ENCODE measurements at places on chromosomes 5 and 9.

GRCh38 chr5:97297704-97298091 is 114.7 kb upstream of the RIOK2 start:
- no peak for DNase-seq

DNA sequence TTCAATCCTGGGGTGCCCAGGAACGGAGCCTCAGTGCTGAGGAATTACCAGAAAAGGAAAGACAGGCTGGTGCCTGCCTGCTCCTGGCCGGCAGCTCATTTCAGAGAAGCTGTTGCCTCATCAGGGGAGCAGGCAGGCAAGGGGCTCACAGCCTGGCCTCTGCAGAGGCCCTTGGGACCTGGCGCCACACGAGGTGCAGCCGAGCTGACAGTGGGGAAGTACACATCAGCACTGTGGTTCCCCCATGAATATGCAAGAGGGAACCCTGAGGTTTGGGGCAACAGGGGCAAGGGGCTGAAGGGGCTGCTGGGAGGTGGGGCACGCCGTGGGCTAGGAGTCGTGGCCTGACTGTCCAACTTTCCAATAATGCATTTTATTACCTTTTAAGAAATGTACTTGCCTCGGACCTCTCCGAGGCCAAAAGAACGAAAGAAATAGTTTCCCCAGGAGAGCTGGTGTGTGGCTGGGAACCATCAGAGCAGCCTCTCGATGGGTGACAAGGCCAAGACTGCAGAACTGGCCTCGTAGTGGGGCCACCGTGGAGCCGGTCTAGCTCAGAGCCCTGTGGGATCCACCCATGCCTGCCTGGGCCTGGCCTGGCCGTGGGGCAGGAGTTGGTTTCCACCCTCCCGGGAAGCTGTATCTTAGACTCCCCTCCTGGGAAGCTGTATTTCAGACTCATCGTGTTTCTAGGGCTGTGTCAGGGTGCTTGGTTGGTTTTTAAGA is 198.6 kb downstream of the PAX5 start:
- peak; percentile 57 for DNase-seq

- DNase-seq = peak; percentile 15
Observed at GRCh38 chr5:34804913-34805312, 34.1 kb upstream of the TTC23L start.

DNA sequence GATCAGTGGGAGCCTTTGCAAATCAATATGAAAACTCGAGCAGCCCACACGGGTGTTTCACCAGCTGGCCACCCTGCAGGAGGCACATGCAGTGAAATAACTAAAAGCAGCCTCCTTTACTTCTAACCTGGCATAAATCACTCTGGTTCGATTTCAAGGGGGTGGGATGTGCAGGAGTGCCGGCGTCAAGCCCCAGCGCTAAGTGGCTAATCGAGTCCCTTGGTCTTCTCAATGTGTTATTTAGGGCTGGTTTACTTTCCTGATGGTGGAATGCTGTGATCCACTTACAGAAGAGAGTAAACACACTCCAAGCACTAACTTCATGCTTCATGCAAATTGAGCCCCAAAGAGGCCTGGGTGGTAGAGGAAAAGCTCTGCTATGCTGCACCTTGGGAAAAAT is 109.4 kb downstream of the TMEM174 start:
- no peak for DNase-seq

DNA sequence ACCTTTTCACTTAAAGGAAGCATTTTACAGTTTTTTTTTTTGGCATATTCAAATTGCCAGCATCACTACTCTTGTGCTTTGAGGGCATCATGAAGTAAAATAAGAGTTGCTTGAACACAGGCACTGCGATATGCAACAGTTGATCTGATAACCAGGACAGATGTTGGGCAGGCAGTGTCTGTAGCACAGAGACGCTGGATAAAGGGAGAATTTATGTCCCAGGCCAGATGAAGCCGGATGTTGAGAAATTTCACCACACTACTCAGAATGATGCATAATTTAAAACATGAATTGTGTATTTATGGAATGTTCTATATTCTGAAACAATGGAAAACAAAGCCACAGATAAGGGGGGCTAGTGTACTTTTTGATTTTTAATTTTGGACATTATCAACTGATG is 71.4 kb downstream of the SLC12A2 start:
- DNase-seq = peak; percentile 14

GRCh38 chr9:4600368-4600767 is 61.7 kb upstream of the PLPP6 start:
- no peak for DNase-seq

DNA sequence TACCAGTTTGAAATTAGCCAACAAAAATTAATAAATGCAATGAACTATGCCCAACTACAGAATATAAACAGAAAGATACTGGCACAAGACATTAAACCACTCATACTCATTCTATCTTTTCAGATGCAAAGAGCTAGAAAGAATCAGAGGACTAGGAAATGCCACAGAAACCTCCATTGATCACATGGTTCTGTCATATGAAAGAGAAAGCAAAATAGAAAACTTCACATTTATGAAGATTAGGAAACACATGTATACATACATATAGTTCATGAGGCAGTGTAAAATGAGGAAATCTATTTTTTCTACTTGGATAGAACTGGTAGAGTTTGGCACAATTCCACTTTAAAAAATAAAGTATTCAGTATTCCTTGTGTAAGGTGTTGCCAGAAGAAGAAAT is 275.1 kb upstream of the PTGER4 start:
- peak; percentile 77 for DNase-seq

DNA sequence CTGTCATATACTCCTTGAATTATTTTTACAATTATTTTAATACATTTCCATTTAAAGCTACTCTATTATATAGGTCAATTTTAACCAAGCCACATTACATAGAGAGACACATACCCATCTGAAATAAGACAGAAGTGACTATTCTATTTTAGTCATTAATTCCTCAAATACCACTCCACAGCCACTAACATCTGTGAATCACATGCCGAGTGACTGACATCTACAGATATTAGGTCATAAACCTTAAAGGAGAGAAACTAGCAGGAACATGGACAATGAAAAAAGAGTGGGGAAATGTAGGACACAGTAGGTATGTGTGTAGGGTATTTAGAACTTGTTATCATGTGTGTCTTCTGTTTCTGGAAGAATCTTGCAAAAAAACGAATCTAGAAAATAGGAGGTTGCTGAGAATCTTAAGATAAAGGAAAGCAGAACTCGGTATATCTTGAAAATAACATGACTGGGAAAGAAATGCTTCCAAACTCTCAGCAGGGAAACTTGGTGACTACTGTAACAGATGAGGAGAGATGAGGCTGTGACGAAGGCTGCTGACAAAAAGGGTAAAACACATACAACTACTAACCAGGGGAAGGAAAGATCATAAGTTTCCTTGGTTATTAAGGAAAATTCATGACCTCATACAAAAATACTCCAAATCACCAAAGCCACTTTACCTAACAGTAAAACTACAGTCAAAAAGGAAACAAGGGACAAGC is 84.6 kb downstream of the PLPP1 start:
- no peak for DNase-seq

DNA sequence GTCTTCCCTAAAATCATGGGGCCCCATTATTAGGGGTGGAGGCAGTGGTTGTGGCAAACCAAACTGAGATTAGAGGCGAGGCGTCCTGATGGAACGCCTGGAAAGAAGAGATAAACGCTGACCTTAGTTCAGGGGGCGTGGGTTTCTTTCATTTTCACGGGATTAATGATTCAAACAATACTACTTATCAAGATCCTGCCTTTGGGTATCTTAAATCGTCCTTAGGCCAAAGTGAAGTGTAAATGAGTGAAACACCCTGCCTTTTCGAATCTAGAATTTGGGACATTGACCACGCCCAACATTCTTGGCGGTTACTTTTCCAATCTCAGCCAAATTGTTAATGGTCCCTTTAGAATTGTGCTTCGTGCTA is 1.0 kb upstream of the UBTD2 start:
- DNase-seq = no peak

GRCh38 chr9:117462861-117463260 is 48.0 kb upstream of the ASTN2 start:
- no peak for DNase-seq

GRCh38 chr5:136115183-136115865 is 17.3 kb upstream of the SMAD5 start:
- no peak for DNase-seq
